ENCODE measurements at places on chromosomes 2 and 18.

- DNase-seq = no peak
Observed at GRCh38 chr18:68642003-68642402, 72.9 kb downstream of the TMX3 start.

GRCh38 chr18:10291568-10291981 lies 162.9 kb upstream of the APCDD1 start:
- DNase-seq = no peak

DNA sequence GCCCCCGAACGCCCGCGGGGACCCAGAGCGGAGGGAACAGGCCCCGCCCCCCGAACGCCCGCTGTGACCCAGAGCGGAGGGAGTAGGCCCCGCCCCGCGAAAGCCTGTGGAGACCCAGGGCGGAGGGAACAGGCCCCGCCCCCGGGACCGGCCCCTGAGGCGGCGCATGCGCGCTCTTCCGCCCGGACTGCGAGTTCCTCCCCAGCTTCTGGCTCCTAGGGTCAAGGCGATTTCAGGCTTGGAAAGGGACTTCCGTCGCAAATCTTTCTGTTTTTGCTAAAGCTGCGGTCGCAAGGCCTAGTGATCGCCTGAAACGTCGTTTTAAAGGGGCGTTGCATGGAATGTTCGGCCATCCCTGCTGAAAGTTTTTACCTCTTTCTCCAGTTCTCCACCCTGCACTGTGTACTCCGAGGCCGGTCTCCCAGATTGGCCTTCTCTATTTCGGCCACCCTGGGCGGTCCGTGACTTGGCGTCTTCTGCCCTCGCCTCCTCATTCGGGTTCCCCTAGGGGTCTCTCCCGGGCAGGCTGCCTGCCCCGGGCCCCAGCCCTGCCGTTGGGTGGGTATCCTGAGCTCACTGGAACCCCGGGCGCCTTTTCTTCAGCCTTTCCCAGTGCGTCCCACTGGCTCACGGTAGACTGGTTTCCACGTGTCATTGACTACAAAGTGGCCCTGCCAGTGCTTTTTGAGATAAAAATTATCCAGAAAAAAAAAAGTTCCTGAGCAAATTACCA lies 372 bp upstream of the WDSUB1 start:
- DNase-seq = peak; percentile 93

DNA sequence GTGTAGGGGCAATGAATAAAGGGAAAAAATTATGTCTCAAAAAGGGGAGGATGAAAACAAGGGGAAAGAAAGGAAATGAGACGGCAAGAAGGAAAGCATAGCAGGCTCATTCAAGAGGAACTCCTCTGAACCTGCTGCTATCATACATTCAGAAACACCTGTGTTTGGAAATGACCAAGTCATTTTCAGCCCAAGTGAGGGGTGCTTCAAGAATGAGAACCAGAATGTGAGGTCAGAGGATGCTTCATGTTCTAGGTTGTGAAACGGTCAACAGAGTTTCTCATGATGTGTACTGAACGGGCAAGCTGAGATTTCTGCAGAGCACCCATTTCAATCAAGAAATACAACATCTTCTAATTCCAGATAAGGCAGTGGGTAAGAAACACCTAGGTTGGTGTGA lies 1367.2 kb upstream of the CELF4 start:
- no peak for DNase-seq

DNA sequence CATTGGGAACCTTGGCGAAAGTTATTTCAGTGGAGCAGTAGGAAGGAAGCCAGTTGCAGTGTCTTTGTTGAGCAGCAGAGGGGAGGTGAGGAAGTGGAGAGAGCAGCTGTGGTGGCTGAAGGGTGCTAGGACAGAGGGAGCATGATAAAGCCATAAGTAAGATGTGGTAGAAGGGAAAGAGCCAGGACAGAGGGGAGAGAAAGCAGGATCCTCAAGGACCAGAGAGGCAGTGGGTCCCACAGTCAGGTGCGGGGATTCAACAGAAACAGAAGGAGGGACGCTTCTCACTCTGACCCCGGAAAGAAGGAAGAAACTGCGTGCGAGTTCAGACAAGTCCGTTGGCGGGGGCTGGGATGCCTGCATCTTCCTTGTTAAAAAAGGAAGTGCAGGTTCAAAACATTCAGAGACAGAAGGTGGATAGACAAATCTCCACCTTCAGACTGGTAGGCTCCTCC lies at the start of gene CXCR2:
Gene CXCR2 (plus strand): TSS at position 403 of the 455 bp plus-strand sequence. CDS start 8,774 bp downstream, outside the sequence.
- DNase-seq = no peak

- no peak for DNase-seq
Observed at GRCh38 chr2:239372835-239373234, 28.0 kb downstream of the HDAC4 start.

GRCh38 chr2:167132906-167133555 lies 244.8 kb downstream of the XIRP2 start:
- no peak for DNase-seq

GRCh38 chr2:241041589-241042158 lies 43.3 kb downstream of the SNED1 start:
- no peak for DNase-seq

GRCh38 chr2:60963190-60963589 lies 54.3 kb upstream of the PEX13 start:
- no peak for DNase-seq

GRCh38 chr2:222982909-222983265 lies 69.1 kb upstream of the KCNE4 start:
- DNase-seq = no peak

DNA sequence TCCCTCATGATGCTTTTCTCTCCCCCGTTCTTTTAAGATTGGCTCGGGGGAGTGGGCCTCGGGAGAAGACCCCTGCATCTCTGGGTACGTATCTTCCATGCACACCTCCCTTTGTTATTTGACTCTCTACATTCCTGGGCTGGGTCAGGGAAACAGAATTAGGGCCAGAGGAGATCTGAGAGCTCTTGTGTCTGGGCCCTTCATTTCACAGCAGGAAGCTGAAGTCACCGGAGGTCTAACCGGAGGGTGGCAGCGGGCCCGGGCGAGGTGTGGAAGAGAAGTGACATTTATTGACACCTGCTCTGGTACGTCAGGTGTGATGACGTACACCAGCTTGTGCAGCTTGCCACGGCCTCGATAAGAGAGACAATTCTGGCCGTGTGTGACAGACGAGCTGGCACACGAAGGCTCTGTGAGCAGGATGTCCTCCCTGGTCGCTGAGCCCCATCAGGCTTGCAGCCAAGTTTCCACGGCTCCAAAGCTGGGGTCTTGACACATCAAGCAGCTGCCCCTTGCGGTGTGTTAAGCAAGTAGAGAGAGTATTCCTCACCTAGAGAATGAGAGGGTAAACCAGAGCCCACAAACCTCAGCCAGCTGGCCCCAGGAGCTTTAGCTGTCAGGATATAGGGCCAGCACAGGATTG lies 30.4 kb downstream of the TOGARAM2 start:
- peak; percentile 28 for DNase-seq

DNA sequence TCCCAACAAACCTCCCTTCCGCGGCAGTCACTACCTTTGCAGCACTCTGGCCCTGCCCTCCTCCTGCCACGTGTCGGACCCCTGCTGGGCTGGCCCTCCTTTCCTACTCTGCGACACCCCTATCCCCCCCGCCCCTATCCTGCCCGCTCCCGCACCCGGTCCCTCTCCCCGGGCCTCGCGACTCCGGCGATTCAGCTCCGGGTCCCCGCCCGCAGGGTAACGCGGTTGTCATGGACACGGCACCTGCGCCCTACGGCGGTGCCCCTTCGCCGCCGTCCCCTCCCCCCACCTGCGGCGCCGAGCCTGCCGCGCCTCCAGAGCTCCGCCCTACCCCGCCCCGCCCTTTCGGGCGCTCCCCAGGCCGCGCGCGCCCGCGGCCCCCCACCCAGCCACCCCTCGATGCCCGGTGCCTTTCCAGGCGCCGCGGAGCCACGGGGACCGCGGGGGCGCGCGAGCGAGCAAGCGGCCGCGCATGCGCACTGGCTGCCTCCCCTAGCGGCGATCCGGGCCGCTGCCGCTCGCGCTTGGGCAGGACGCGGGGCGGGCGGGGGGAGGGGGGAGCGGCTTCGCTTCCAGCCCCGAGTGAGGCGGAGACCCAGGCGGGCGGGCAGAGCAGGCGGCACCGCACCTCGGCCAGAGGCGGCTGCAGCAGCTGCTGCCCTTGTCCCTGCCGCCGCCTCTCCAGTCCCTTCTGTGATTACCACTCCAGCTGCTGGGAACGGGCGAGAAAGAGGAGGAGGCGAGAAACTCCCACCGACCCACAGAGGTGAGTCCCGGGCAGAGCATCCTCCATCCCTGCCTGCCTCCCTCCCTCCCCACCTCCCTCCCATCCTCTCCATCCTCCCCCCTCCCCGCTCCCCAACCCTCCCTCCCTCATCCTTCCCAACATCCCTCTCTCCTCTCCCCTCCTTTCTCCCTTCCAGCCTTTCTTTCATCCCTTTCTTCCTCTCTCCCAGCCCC lies at the start of gene CTNNA2:
Gene CTNNA2 (plus strand): TSS at position 610 of the 960 bp plus-strand sequence.
- DNase-seq = peak; percentile 2

DNA sequence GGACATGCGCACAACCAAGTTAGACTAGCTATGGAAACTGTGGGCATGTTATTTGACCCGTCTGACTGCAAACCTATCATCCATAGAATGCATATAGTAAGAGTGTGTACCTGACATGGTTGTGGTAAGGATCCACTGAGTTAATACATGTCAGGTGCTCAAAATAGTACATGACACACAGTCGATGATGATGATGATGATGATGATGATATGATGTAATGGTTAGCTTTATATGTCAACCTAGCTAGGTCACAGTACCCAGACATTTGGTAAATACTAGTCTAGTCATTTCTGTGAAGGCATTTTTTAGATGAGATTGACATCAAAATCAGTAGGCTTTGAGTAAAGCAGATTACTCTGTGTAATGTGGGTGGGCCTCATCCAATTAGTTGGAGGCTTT lies 204.1 kb downstream of the AFF3 start:
- no peak for DNase-seq

DNA sequence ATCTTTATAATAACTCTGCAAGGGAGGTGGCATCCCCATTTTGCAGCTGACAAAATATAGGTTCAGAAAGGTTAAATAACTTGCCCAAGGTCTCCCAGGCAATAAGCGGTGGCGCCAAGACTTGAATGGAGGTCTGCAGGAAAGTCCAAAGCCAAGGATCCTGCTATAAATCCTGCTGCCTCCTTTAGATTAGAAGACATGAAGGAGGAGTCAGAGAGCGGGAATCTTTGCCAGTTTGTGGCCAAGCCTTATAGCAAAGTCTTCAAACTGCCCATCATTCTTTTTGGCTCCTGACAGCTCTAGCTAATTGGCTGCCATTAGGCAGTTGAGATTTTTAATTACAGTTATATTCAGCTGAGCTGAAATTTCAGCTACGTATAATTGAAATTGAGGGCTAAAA lies 114.3 kb downstream of the C1D start:
- no peak for DNase-seq

GRCh38 chr2:39508198-39508597 lies 71.1 kb upstream of the MAP4K3 start:
- DNase-seq = peak; percentile 52

DNA sequence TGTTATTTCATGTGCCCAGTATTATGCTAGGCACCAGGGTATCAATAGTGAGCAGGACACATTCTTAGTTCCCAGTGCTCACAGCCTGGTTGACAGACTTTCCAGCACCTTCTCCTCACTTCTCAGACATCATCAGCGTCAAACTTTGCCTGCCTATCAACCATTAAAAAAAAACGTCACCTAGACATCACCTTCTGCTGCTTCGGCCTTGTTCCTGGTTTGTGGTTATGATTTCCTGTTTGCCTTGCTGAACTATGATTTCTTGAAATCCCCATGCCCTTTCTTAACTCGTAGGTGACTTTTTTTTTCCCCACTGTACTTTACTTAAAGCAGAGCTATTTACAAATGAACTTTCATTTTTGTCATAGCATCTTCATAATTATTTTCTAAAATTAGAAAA lies 60.4 kb upstream of the NABP1 start:
- no peak for DNase-seq

- DNase-seq = peak; percentile 82
Observed at GRCh38 chr2:109382951-109383350, 230.8 kb downstream of the SEPTIN10 start.

- no peak for DNase-seq
Observed at GRCh38 chr2:38636069-38636468, 29.8 kb upstream of the GALM start.

DNA sequence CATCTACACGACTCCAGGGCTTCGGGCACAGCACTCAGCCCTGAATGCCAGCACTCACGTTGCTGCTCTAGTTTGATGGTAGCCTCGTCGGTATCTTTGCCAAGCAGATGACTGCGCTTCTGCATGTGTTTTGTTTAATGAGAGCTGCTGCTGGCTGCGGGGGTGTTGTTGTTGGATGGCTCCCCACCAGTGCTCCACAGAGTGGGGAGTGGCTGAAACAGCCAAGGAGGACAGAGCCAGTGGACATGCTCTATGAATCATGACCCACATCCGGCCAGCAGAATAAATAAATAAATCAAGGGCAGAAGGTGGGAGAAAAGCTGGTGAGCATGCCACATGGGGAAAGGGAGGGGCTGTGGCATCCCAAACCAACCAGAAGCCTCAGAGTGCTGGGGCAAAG lies 131.2 kb upstream of the SOX11 start:
- peak; percentile 0 for DNase-seq

DNA sequence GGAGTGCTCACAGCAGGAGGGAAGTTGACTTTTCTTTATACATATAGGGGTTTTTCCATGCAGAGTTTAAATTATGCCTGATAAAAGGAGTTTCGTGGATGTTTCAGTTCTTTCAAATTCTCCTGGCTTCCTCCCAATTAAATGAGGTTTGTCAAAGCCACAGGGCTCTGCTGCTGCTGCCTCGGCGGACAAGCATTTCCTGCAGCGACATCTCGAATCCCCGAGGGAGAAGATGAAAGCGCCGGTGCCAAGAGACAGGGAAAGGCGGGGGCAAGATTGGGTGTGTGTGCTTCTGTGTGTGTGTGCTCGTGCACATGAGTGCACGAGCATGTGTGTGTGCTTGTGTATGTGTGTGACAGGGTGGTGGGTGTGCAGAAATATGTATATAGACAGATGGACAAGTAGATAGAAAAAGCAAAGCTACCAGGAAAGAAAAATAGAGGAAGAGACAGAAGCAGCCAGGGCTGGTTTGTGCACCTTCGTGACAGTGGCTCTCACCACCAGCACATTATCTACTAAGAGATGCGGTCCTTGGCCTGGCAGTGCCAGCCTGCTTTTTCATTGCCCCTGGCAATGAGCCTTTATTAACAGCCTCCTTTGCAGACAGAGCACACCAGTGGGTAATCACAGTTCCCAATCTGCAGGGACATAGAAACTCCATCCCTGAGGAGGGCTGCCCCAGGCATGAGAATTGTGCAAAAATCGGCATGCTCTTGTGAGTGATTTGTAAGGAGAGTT lies 76.2 kb downstream of the CDK15 start:
- DNase-seq = peak; percentile 36

- DNase-seq = no peak
Observed at GRCh38 chr2:216188956-216189355, 79.8 kb downstream of the XRCC5 start.

- DNase-seq = peak; percentile 88
Observed at GRCh38 chr2:20141056-20141762, 83.7 kb downstream of the SDC1 start.

GRCh38 chr2:60840880-60841279 lies 40.5 kb upstream of the REL start:
- DNase-seq = no peak

Data from fibroblast of pulmonary artery (primary cell).